ENCODE measurements at places on chromosomes 12 and 14.

DNA sequence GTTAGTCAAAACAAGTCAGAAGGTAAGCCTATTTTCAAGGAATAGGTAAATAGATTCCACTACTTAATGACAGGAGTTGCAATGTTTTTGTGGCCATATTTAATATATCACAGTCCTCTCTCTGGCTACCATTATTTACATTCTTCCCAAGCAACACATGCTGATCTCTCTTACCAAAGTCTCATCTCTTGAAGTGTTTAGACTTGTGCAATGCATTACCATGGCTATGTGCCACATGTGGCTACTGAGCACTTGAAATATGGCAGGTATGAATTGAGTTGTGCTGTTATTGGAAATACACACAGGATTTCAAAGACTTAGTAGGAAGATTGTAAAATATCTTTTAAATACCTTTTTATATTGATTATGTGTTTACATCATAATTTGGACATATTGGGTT, 262.4 kb upstream of the PDE3A start:
- DNase-seq: no peak

- no peak for DNase-seq
These were observed 25.5 kb downstream of the SLC17A8 start for GRCh38 chr12:100382338-100382737.

DNA sequence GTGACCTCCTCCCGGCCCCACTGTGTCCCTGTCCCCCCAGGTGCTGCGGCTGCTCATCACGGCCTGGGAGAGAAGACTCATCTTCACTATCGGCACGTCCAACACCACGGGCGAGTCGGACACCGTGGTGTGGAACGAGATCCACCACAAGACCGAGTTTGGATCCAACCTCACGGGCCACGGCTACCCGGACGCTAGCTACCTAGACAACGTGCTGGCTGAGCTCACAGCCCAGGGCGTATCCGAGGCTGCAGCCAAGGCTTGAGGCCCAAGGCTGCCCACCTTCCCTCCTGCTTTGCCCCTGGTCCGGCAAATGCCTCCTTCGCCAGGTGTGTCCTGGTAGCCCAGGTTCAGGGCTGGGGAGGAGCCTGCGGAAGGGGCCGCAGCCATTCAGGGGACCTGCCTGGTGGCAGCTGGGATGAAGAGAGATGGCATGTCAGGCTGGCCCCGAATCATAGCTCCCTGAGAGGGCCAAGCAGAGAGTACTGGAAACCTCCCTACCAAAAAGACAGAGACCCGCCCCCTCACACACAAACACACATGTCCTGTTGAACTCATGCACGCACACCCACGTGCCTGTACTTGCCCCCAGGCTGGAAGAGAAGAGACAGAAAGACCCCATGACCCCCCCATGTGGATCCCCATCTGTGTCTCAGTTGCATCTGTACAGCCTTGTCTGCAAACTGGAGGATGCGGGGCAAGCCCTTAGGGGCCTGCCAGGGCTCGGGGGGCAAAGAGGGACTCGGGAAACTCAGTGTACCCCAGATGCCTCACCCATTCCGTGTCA, 38.7 kb downstream of the RASAL1 start:
- DNase-seq: no peak

DNA sequence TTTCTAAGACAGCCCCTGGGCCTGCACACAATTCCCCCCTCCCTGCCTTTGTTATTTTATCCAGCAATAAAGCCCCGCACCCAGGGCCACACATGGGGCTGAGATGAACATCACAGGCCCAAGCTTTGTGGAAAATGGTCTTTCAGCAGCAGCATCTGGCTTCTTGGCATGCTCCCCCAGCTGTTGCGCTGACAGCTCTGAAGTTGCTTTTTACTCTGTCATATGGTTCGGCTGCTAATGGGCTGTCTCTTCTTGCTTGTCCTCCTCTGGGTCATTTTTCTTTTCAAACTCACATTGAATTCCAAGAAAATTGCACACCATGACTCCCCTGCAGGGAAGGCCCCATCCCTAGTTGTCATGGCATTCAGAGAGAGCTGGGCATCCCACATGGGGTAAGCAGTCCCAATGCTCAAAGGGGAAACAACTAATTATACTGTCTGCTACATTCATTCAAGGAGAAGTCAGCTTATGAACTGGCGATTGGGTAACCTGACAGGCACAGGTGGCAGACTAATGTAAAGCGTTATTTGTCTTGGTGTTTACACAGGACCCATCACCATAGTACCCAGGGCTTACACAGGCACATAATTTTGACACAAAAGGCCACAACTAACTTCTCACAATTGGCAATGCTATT, 74.0 kb upstream of the CDKN3 start:
- no peak for DNase-seq

DNA sequence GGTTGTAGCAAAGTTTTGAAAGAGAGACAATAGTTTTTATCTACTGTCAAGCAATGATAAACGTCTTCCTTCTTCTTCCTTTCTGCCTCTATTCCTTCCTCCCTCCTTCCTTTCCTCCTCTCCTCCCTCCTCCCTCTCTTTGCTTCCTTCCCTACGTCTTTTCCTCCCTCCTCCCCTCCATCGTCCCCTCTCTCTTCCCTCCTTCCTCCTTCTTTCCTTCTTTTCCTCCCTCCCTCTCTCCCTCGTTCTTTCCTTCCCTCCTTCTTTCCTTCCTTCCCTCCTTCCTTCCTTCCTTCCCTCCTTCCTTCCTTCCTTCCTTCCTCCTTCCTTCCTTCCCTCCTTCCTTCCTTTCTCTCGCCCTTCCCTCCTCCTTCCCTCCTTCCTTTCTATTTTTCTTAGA, 82.8 kb upstream of the KCNA1 start:
- no peak for DNase-seq

DNA sequence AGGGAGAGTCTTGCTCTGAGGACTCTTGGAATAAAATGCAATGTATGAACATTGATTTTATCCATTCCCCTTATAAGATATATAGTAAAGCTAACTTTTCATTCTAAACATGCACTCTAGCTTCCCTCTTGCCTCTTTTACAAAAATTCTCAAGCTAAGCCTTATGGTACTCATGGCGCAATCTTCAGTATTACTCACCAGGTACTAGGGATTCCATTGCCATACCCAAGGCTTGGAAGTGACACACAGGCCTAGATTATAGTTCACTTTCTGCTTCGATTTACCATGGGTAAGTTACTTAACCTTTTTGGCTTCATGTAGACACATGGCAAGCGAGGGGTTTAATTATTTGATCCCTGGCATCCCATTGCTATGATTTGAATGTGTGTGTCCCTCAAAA, 331.5 kb downstream of the LRIG3 start:
- DNase-seq: no peak

DNA sequence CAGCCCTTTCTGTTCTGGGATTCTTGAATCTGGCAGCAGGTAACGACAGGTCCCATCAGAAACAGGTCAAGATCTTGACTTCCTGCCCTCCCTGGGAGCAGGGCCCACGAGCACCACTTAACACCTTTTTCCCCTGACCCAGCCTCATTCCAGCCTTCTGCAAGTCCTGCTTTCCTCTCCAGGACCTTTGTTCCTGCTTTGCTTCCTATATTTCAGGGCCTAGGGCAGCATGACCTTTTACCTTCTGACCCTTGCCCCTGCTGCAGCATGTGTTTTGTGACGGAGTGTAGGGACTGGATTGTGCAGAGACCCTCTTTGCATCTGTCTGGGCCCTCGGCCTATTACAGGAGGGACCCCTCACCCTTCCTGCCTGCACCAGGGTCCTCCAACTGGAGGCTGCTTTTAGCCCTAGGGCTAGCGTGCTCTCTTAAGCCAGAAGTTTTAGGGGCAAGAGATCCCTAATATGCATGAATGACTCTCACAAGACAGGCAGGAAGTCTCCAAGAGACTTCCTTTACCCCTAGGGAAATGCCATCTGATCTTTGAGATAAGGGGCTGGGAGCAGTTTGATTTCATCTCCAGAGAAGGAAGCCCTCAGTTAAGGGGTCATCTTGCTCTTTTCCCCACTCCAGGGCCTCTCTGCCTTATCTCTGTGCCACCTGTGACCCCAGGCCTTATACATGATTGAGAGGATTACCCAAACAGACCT, 209.4 kb upstream of the BCL2L14 start:
- DNase-seq: no peak

- no peak for DNase-seq
These were observed 176.7 kb downstream of the PPM1H start for GRCh38 chr12:62758216-62758615.

DNA sequence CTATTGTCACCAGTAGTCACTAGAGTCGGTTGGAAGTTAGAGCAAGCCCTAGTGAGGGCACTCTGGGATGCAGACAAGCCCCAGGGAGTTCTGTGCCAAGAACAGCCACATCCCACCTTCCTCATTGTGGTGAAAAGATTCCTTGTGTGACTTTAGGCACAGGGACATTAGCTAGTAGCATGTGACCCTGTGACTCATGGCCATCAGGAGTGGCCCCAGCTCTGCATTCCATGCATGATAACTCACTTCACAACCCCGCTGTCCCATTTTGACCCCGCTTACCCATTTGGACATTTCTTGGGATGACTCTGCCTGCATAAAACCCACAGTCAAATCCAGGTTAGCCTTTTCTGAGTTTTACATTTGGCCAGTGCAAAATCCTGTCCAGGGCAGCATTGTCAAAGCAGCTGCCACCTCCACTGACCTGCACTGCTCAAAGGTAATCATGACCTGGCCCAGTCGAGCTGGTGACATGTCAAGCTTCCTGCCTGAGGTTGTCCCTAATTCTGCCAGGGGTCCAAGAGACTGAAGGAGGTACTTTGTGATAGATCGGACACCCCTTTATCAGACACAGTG, 430.5 kb downstream of the DPF3 start:
- DNase-seq: no peak

DNA sequence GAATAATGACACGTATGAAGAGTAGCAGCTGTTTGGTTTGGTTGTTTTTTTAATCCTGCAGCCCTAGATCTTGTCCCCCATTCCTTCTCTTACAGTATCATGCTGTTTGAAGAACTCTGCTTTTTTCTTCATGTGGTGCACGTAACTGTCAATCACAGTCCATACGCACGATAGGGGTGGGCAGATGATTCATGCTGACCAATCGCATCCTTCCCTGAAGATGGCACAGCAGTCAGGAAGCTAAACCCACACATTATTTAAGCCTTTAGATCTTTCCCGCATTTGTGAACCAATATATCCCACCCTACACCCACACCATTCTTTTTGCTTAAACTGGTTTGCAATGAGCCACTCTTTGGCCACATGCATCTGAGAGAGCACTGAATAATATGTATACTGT, 158.9 kb upstream of the PLEKHA5 start:
- DNase-seq: no peak

DNA sequence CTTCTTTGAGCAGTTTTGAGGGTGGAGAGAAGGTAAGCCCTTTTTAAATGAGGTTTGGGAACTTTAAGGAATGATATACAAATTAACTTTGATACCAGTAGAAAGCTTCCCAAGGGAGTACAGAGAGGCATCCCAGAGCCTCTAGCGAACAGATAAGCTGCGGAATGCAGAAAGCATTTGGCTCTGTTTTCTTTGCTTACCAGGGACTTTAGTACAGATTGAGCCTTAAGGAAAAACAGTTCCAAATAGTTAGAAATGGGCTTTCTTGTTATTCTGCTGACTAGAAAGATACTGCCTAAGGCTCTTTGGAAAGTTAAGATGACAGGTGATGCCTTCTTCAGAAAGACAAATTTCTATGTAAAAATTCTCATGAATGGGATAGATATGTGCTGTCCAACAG, 261.7 kb upstream of the FOXN3 start:
- no peak for DNase-seq

DNA sequence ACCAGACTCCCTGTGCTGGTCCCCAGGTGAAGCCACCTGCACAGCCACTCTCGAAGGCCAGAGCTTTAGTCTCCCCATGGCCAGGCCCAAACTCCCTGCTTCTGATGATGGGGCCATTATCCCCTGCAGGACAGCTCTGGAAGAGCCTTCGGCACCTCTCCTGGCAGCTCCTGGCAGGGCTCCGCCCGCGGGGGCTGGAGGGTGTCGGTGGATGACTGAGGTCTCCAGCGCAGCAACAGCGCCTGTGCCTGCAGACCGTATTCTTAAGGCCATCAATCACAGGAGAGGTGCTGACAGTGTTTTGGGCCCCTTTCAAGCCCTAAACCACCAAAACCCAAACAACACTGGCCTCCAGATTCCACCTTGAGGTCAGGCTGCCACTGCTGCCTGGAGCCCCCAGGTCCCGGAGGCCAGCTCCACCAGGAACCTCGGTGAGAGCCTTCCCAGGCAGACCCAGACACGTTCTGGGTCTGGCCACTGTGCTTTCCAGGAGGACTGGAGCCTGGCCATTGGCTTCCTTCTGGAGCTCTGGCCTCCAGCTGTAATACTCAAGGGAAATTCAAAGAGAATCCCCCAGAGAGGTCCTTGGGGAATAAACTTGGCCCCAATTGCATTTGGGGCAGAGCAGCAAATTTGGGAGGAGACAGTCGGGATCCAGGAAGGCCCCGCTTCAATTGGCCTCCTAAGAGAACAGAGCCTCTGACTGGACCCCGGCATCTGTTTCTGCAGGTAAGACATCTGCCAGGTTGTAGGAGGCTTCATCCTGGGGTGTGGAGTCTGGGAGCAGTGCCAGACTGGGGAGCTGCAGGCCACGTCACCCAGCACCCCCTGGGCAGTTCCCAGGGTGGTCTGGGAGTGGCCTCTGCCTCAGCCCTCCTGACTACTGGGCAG, 210.6 kb upstream of the RTL1 start:
- DNase-seq: no peak

DNA sequence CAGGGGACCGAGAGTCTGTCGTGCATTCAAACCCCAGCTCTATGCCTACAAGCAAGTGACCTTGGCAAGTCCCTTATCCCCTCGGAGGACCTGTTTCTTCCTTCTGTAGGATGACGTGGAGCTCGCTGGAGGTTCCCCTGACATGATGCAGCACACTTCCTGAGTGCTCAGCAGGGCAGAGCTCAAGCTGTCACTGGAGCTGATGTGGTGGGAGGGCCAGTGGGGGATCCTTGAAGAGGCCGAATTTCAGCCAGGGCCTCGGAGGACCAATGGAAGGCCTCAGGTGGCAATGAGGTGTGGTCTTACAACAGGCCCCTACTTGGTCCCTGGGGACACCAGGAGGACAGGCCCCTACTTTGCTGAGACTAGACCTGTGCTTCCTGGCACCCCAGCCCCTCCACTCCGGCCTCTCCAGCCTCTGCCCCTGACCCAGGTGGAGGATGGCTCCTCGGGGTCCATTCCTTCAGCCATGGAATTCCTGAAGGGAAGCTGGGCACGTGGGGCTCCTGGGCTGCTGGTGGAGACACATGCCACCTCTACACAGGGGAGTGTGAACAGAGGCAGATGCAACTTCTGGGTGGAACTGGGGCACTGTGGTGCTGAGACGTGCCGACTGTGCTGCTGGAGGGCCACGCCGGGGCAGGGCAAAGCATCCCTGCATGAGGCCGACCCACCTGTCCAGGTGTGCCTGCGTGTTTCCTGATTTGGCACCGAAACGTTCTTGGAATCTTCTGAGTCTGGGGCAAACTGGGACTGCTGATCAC, 18.7 kb upstream of the KIF26A start:
- no peak for DNase-seq

GRCh38 chr12:124006085-124006845, 33.2 kb downstream of the ZNF664 start:
- peak; percentile 56 for DNase-seq

DNA sequence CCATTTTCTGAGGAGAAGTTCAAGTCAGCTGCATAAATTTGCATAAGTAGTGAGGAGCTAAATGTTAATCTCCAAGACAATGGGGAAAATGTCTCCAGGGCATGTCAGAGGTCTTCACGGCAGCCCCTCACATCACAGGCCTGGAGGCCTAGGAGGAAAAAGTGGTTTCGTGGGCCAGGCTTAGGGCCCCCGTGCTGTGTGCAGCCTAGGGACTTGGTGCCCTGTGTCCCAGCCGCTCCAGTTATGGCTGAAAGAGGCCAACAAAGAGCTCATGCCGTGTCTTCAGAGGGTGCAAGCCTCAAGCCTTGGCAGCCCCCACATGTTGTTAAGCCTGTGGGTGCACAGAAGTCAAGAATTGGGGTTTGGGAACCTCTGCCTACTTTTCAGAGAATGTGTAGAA, 41.9 kb upstream of the RD3L start:
- no peak for DNase-seq

Data from activated CD4-positive, alpha-beta T cell treated with anti-CD3 and anti-CD28 coated beads for 48 hours (primary cell).